ENCODE measurements at places on chromosomes 2 and 18.

DNA sequence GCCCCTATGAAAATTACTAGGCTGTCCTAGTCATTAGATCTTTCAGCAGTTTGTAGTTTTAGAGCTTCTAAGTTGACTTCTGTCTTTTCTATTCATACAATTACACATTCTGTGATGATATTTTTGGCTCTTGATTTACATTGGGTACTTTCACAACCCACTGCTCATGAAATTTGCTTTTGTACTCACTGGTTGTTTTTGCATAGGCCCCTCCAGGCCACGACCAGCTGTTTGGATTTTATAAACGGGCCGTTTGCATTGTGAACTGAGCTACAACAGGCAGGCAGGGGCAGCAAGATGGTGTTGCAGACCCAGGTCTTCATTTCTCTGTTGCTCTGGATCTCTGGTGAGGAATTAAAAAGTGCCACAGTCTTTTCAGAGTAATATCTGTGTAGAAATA, 193.8 kb downstream of the RPIA start:
- DNase-seq, result no peak

DNA sequence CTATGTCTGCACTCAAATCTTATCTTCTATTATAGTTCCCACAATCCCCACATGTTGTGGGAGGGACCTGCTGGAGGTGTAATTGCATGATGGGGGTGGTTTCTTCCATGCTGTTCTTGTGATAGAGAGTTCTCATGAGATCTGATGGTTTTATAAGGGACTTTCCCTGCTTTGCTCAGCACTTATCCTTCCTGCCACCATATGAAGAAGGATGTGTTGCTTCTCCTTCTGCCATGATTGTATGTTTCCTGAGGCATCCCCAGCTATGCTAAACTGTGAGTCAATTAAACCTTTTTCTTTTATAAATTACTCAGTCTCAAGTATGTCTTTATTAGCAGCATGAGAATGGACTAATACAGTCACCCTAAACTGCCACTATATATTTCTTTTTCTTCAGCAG, 79.1 kb downstream of the SH3YL1 start:
- no peak for DNase-seq

- DNase-seq, result no peak
These were observed 1.5 kb upstream of the RAB6C start for GRCh38 chr2:129977986-129978385.

GRCh38 chr2:38948995-38949394, 59.3 kb downstream of the ARHGEF33 start:
- no peak for DNase-seq

DNA sequence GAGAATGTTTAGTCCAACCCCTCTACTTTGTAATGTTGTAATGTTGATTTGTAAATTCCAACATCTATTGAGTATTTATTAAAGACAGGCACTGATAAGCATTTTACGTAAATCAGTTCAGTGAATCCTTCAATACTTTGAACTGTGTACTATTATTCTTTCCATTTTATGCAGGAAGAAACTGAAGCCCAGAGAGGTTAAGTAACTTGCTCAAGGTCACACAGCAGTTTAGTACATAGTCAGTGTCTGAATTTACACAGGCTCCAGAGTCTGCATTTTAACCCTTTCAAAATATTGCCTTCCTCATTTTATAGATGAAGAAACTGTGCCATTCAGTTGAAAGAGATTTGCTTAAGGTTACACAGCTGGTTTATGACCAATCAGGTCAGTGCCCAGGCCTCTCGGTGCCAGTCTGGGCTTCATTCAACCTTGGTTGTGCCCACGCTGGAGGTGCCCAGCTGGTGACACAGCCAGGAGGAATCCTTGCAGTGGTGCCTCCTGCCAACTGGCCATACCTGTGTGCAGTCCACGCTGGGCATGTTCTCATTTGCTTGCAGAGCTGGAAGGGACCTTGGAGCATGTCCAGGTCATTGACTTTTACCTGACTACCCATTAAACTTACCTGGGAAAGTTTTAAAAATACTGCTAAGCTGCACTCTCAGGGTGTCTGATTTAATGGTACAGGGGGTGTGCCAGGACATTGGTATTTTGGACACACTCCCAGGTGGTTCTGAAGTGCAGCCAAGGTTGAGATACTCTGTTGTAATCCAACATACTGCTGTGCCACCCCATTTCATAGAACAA, 74.3 kb upstream of the CYRIA start:
- no peak for DNase-seq
